ENCODE measurements at places on chromosomes 3 and 15.

DNA sequence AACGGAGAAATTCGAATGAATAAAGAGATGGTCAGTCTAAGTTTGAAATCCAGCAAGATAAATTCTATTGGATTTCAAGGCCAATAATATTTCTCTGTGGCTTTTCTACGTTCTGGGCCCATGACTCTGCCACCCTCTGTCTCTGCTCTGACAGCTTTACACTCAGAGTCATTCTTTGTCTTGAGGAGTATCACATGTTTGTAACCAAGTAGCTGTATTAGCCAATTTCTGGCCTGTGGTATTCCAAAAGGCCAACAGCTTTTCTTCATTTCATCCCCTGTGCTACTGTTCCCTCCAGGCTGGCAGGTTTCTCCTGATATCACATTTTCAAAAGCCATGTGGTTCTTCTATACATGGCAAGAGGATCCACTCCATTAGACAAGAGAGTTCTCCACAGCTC is 324.1 kb upstream of the CNTN4 start:
- DNase-seq, result no peak

- no peak for DNase-seq
These were observed 162.1 kb downstream of the FOXP1 start for GRCh38 chr3:71421475-71421819.

DNA sequence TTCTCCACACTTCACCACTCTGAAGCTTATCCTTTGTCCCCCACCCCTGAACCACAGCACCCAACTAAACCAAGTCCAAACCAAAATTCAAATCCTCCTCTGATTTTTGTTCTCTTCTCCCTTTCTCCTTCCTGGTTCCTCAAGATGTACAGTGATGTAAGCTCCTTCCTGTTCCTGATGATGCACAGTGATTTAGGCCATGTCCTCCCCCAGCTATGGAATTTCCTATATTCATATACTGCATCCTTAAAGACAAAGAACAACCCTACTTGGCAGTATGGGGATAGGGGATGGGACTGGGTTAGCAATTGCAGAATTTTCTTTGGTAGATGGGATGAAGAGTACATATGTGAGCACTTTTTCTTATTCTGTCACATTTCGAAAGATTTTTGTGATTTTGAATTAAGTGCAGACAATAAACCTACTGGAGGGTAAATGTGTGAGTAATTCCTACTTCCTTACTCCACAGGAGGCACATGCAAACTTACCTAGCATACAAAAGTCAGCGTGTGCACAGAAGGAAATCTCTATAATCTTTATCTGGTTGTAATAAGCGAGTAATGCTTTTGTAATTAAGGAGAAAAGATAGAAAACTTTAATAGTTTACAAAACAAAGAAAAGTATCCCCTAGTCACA is 125.0 kb downstream of the ANO10 start:
- no peak for DNase-seq

GRCh38 chr3:122387709-122388108 is 3.7 kb downstream of the FAM162A start:
- DNase-seq, result no peak

- no peak for DNase-seq
These were observed 612.8 kb upstream of the AGTR1 start for GRCh38 chr3:148084931-148085330.

- no peak for DNase-seq
These were observed 70.6 kb downstream of the ACAP2 start for GRCh38 chr3:195372220-195372619.

DNA sequence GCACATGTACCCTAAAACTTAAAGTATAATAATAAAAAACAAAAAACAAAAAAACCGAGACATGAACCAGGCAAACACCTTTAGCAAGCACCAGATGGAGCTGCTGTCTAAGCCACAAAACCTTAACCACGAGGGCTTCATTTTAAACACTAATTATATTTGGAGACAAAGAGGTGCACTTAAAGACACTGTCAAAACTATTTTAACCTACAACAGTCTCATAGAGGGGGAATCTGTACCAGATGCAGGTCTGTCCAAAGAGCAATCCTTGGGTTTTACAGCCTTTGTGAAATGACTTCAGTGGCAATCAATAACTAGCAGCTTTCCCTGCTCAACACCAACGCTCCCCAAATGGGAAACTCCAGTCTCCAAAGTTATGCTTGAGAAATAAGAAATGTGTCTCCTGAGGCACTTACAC is 115.7 kb upstream of the TSPAN3 start:
- DNase-seq, result no peak

- DNase-seq, result no peak
These were observed 30.5 kb downstream of the PLXND1 start for GRCh38 chr3:129575997-129576384.

DNA sequence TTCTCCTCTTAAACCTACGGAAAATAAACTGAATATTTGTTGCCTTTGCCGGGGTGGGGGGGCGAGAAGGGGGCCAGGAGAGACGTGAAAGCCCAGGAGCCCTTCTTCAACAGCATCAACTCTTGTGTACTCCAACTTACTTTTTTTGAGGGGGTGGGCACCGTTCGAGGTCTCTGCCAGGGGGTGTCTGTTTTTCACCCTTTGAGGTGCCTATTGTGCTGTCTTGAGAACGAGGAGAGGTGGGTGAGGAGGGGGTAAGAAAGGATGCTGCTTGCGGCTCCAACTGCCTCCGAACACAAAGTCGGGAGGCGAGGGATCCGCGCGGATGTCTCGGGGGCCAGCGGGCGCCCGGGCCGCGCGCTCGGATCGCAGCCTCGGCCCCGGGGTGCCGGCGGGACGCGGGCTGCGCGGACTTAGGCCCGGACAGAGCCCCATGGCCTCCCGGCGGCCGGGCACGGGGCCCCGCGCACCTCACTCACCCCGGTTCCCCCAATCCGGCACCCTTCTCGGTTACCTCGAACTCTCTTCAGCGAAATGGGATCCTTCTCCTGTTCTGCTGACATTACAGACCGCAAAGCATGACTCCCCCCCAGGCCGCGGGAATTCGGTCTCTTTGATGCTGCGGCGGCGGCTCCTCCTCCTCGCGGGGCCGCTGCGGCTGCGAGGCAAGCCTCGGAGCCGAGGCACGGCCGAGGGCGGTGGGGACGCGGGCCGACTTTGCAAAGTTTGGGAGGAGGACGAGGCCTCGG is 650 bp downstream of the PYGO1 start:
- no peak for DNase-seq

DNA sequence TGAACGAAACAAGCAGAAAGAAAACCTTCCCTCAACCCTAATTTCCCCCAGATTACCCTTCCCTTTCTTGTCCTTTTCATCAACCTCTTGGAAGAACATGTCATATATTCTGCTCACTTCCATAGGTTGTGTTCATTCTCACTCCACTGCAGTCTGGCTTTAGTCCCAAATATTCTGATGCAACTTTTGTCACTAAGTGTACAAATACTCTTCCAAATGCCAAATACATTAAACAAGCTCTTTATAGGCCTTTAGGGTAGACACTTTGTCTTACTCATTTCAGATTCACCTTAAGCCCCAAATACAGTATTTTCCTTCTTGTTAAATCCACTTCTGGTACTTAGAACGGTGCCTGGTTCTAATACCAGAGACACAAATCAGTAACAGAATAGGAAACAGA is 406.5 kb upstream of the CDIN1 start:
- no peak for DNase-seq

- no peak for DNase-seq
These were observed 558 bp upstream of the IL17RC start for GRCh38 chr3:9916346-9916733.
